Effector memory CD8-positive, alpha-beta T cell (primary cell): ENCODE measurements at places on chromosomes 12 and 14.

- no peak for DNase-seq
Measured at GRCh38 chr14:30623412-30624131, 1.5 kb downstream of the SCFD1 start.

- DNase-seq = no peak
Measured at GRCh38 chr14:56885825-56886224, 75.5 kb upstream of the OTX2 start.

- DNase-seq = no peak
Measured at GRCh38 chr12:29990971-29991370, 207.2 kb upstream of the TMTC1 start.

- no peak for DNase-seq
Measured at GRCh38 chr12:109331301-109331952, 16.3 kb upstream of the MYO1H start.

DNA sequence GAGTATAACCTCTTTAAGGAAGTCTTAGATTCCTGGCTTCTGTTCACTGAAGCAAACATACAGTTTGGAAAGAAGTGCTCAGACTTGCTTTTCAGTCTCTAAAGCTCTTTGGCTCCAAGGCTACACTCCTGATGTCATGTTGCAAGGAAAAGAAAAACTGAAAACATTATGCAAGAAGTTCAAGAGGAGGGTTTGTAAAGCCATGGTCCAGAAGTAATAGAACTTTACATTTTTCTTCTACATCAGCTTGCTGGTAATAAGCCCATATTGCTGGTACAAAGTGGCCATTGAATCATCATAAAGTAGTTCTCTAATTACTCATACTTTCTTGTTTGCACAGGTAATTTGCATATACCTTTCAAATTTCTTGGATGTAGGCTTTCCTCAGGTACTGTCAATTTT lies 83.6 kb downstream of the BBS10 start:
- no peak for DNase-seq

GRCh38 chr12:15613981-15614380 lies 175.2 kb downstream of the EPS8 start:
- no peak for DNase-seq

- no peak for DNase-seq
Measured at GRCh38 chr12:101713059-101713682, 15.7 kb downstream of the CHPT1 start.

DNA sequence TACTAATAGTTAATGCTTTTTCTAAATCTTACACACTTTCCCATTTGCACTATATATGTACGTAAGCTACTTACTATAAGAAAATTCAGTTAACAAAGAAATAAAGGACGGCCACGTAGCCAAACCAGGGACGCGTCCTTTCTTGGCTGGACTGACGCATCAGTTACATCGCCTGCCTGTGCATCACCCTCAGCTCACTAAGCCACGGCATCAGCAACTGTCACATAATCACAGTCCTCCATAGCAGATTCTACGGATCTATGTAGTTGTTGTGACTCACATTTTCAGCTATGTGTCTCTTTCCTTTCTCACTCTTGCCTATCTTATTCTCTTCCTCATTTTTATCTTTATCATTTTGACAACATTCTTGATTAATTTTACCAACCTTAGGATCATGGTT lies 38.1 kb upstream of the C12orf50 start:
- DNase-seq = no peak

DNA sequence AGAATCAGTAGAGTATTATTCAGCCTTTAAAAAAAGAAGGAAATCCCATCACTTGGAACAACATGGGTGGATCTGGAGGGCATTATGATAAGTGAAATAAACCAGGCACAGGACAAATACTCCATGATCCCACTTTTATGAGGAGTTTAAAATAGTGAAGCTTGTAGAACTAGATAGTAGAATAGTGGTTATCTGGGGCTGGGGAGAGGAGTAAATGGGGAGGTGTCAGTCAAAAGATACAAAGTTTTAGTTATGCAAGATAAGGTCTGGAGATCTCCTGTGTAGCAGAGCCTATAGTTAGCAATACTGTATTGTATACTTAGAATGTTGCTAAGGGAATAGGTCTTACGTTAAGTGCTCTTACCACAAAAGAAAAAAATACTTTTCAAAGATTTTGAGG lies 64.9 kb downstream of the RIC8B start:
- no peak for DNase-seq

GRCh38 chr12:66453120-66453519 lies 150.8 kb downstream of the HELB start:
- no peak for DNase-seq

- no peak for DNase-seq
Measured at GRCh38 chr12:21913823-21914222, 27.4 kb downstream of the ABCC9 start.

DNA sequence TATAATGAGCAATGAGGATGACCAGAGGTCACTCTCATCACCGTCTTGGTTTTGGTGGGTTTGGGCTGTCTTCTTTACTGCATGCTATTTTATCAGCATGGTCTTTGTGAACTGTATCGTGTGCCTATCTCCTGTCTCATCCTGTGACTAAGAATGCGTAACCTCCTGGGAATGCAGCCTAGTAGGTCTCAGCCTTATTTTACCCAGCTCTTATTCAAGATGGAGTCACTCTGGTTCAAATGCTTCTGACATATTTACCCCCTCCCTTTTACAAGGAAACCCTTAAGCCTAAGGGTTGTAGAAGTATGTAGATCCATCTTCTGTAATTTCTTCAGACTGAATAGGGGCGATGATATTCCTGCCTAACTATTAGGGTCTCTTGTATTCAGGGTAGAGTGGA lies 8.4 kb downstream of the IFI27L1 start:
- no peak for DNase-seq

- no peak for DNase-seq
Measured at GRCh38 chr12:78118036-78118435, 287.3 kb downstream of the NAV3 start.

- peak; percentile 42 for DNase-seq
Measured at GRCh38 chr14:54564868-54565784, 1.8 kb upstream of the SAMD4A start.

- no peak for DNase-seq
Measured at GRCh38 chr12:115094163-115094816, 410.3 kb upstream of the TBX3 start.

DNA sequence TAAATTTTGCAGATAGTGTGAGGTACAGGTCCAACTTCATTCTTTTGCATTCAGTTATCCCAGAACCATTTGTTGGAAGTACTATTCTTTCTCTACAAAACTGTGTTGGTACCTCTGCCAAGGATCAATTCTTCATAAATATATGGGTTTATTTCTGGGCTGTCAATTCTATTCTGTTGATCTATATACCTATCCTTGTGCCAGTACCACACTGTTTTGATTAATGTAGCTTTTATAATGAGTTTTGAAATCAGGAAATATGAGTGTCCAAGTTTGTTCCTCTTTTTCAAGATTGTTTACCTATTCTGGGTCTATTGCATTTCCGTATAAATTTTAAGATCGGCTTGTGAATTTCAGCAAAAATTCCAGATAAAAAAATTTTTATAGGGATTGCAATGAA lies 48.1 kb downstream of the RERG start:
- DNase-seq = no peak

DNA sequence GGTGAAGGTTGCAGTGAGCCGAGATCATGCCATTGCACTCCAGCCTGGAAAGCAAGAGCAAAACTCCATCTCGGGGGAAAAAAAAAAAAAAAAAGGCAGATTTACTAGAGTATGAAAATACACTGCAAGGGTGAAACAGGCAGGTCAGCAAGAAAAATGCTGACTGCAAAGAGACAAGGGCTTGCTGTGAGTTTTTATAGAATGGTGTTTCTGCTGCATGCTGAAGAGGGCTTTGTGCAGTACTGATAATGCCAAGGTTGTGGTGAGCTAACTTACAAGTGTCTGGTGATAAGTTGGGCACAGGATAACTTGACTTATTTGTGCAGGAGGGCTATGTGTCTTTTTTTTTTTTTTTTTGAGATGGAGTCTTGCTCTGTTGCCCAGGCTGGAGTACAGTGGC lies 25.9 kb upstream of the SRP54 start:
- DNase-seq = no peak

GRCh38 chr14:33515899-33516298 lies 435.0 kb downstream of the EGLN3 start:
- no peak for DNase-seq

DNA sequence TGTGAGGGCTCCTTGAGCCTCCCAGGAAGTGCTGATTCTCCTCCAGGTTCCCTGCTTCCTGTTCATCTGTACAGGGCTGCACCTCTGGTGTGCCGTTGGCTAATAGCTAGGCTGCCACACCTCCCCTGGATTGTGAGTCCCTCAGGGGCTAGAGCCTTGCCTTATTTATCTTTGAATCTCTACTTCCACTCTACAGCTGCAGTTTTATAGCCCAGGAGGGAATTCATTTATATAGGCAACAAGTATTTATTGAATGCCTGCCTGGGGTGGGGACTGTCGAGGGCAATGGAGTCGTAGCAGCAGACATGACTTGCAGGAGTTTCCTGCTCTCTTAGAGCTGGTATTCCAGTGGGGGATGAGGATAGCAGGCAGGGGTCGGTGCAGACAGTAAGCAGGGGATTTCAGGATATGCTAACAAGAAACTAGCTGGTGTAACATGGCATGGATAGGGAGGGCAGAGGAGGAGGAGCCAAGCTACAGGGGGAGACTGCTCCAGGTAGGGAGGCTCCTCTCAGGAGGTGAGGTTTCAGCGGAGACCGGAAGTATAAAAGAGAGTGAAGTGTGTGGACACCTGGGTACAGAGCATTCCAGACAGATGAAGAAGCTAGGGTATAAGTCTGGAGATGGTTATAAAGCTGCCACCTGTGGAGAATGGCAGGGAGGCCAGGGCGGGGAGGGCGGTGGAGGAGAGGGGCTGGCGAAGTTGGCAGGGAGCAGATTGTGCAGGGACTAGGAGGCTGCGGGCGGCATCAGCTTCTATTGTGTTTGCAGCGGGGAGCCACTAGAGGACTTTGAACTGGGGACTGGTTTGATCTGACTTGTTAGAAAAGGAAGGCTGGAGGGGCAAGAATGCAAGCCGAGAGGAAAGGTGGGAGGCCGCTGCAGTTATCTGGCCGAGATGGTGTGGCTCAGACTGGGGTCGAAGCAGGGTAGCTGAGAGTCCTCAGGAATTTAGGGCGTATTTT lies 17.2 kb downstream of the USP30 start:
- no peak for DNase-seq

- no peak for DNase-seq
Measured at GRCh38 chr12:107493666-107494065, 191.9 kb upstream of the PWP1 start.

DNA sequence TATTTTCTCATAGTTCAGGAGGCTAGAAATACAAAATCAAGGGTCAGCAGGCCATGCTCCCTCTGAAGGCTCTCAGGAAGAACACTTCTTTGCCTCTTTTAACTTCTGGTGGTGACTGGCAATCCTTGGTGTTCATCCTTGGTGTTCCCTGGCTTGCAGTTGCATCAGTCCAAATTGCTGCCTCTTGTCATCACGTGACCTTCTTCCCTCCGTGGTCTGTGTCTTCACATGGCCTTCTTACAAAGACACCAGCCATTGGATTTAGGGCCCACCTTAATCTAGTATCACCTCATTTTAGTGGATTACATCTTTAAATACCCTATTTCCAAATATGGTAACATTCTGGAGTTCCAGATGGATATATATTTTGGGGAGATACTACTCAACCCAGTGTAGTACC lies 7.5 kb upstream of the LRRC9 start:
- no peak for DNase-seq

- DNase-seq = no peak
Measured at GRCh38 chr14:62420847-62421246, 624.4 kb downstream of the KCNH5 start.

DNA sequence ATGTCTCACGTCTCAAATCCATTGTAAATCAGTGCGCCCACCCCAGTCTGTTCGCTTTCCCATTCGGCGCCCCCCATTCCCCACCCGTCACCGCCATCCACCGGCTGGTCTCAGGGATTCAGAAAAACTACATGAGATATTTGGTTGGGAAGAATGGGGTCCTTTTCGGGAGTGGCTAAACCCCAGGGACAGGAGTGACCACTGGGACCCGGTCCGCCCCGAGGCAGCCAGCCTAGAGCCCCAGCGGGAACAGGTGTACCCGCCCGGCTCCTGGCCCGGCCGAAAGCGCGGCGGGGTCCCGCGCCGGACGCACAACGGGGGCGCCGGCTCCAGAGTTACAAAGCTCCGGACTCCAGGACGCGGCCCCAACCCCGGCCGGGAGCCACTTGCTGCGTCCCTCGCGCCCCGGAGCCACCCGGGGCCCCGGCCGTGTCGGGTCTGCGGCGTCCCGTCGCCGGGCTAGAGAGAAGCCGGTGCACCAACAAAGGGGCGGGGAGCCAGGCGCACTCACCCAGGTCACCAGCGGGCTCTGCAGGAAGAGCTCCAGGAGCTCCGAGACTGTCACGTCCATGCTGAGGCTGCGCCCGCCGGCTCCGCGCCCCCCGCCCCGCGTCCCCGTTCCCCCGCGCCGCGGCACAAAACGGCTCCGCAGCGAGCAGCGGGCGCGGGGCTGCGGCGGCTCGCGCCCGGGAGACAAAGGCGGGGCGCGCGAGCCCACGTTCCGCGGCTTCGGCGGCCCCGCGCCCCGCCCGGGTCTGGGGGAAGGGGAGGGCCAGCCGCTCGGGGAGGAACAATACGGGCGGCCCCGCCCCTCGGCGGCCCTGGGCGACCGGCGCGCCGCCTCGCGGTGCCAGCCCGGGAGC lies at the start of gene CCDC88C:
Gene CCDC88C, minus strand, starts transcription at position 701 of the 863 bp plus-strand sequence. Its CDS starts 130 bp downstream, at position 571.
- peak; percentile 74 for DNase-seq

- DNase-seq = no peak
Measured at GRCh38 chr12:91630083-91630482, 447.5 kb upstream of the DCN start.

- DNase-seq = no peak
Measured at GRCh38 chr12:76096079-76096646, 11.7 kb upstream of the NAP1L1 start.

DNA sequence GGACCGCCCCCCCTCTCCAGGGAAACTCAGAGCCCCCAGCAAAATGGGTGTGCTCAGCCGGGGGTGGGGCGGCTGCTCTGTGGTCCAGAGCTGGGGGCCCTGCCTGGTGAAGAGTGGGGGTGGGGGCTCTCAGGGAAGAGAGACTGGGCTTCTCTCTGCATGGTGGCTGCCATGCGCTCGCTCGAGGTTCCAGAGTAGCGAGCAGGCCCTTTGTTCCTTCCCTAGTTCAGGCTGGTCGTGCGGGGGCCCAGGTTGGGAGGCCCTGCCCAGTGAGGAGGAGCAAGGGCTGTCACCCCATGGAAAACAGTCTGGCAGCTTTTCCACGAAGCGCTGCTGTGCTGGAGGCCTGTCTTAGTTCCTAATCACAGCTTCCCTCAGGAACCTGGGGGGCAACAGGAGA lies 134.6 kb downstream of the AEBP2 start:
- DNase-seq = no peak

- no peak for DNase-seq
Measured at GRCh38 chr14:21528381-21529348, 2.5 kb upstream of the SALL2 start.

DNA sequence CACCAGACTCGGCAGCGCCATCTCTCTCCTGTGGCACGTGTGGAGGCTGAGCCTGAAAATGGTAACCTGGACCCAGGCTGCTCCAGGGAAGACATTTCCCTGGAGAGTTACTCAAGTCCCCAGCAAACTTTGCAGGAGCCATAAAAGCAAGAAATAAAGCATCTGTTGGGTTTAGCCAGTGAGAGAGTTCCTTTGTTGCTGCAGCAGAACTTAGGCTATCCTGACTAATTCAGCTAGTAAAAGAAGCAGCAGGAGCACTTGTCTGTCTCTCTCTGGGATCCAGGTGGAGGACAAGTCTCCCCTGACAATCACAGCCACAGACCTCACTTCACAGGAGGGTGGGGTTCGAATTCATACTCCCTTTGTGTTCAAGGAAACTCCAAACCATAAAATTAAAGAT lies 79.2 kb upstream of the DIO3 start:
- DNase-seq = no peak

- DNase-seq = no peak
Measured at GRCh38 chr14:70291396-70291795, 68.1 kb downstream of the COX16 start.
